ENCODE measurements at places on chromosomes 6 and 20.

DNA sequence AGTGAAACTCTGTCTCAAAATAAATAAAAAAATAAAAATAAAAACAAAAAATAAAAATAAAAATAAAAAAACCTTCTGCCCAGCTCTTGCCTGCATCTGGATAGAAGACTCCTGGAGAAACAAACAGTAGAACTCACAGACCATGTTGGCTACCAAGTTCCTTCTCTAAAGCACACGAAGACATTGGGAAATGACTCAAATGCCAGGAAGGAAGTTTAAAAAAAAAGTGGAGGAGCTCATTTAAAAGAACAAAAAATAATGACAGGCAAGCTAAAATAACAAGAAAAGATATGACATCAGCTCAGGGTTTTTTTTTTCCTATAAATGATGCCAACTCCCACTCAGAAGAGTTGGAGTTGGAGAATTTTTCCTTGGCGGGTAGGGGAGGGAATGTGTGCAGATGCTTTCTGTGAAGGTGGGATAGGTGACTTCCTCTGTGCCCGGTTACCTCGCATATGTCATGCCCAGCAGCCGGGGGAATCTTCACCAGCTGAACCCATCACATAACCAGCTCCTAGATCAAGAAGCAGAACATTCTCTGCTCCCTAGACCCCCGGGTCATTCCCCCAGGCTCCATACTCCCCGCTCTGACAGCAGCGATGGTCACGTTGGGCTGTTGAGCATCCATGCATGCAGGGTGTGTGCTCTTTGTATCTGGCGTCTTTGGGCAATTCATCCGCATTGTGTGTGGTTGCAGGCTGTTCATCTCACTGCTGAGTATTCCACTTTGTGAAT, 17.3 kb upstream of the CD93 start:
- H3K4me1 ChIP-seq, result no peaks in the 10 kb centered on the region
- no peak overlapping the region for H3K4me3 ChIP-seq
- DNase-seq, result no peak
- H3K27ac ChIP-seq, result no peak overlapping the region

DNA sequence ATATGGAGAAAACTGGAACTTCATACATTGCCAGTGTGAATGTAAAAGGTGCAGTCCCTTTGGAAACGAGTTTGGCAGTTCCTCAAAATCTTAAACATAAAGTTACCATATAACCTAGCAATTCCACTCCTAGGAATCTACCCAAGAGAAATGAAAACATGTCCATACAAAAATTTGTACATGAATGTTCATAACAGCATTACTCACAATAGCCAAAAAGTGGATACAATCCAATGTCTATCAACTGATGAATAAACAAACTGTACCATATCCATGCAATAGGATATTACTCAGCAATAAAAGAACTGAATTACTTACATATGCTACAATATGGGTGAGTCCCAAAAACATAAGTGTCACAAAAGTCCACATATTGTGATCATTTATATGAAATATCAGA, 48.7 kb upstream of the ERVFRD-1 start:
- no peak overlapping the region for H3K4me3 ChIP-seq
- no peak for DNase-seq
- H3K36me3 ChIP-seq, result no peaks in the 10 kb centered on the region
- peaks cover 14% of the 10 kb centered on the region for H3K4me1 ChIP-seq

DNA sequence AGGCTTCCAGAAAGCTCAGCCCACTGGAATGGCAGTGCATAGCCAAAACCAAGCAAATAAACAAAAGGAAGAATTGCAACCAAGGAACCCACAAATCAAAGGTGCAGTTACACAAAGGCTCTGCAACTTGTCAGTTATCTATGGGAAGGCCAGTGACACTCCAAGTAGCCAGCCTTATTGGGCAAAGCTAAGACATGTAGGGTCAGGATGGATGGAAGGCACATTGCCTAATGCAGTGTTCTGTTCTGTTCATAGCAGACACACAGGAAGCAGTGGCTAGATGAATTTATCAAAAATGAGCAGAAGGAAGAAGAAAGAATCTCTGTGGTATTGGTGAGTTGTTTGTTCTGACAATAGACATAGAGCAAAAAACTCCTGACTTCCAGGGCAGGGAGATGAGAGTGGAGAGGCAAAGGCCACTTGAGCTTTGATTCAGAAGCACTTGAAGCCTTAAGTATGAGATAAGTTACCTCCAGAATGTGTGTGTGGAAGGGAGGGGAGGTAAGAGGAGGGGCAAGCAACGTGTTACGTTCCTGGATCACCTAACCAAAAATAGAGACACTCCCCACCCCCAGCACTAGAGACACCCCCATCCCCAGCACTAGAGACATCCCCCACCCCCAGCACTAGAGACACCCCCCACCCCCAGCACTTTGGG, 57.9 kb upstream of the AKAP12 start:
- H3K4me1 ChIP-seq, result no peaks in the 10 kb centered on the region
- no peak overlapping the region for H3K27ac ChIP-seq
- H3K36me3 ChIP-seq, result no peaks in the 10 kb centered on the region
- no peak for DNase-seq
- peaks cover 7% of the 10 kb centered on the region for H3K27me3 ChIP-seq

DNA sequence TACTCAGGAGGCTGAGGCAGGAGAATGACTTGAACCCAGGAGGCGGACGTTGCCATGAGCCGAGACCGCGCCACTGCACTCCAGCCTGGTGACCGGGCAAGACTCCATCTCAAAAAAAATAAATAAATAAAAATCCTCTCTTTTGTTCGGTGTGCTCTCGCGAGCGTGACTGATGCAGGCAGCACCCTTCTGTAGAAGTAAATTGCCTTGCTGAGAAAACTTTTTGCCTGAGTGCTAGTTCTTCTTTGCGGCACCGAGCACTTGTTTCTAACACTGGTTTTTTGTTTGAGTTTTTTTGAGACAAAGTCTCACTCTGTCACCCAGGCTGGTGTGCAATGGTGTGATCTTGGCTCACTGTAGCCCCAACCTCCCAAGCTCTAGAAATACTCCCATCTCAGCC, 30.5 kb downstream of the PLN start:
- no peak for DNase-seq
- H3K27ac ChIP-seq, result no peak overlapping the region
- no peaks in the 10 kb centered on the region for H3K4me1 ChIP-seq
- peaks cover 87% of the 10 kb centered on the region for H3K36me3 ChIP-seq
- H3K27me3 ChIP-seq, result no peaks in the 10 kb centered on the region

GRCh38 chr6:120260636-120261035, 911.1 kb upstream of the MAN1A1 start:
- no peak overlapping the region for H3K4me3 ChIP-seq
- H3K4me1 ChIP-seq, result no peaks in the 10 kb centered on the region
- H3K27ac ChIP-seq, result no peak overlapping the region
- H3K36me3 ChIP-seq, result no peaks in the 10 kb centered on the region
- DNase-seq, result no peak

DNA sequence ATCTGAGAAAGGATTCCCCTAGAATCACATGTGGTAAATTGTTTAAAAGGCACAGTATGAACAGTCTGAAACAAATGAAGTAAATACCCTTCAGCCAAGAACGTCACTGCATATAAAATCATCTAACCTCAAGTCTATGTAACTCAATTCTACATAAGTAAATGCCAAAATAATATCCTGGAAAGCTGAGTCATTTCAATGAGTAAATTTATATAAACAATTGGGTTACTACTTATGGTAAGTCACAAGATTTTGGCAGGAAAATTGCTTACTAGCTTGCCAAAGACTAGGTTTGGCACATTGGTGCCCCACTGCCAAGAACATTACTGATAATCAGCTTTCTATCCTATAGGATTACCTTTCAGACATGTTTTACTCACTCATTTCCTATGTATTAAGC, 8.4 kb downstream of the GMDS start:
- H3K36me3 ChIP-seq, result peaks cover 6% of the 10 kb centered on the region
- peaks cover 16% of the 10 kb centered on the region for H3K4me1 ChIP-seq
- no peaks in the 10 kb centered on the region for H3K27me3 ChIP-seq

GRCh38 chr20:58246346-58246745, 17.9 kb upstream of the ANKRD60 start:
- H3K4me1 ChIP-seq, result peaks cover 4% of the 10 kb centered on the region
- DNase-seq, result no peak
- H3K27me3 ChIP-seq, result no peaks in the 10 kb centered on the region
- no peak overlapping the region for H3K27ac ChIP-seq

DNA sequence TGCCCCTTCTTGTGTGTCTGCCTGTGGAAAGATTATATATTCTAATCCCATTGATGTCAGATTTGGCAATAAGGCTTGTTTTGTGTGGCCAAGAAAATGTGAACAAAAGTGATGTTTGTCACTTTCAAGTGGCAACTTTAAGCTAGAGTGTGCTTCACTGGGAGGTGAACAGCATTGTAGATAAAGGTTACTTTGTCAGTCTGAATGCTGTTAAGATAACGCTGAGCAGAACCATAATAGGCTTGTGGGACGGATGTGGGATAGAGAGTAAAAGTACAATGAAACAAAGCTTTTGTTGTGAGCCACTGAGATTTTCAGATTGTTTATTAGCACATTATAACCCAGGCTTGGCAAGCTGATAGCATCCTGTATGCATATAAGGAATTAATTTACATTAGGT, 303.8 kb upstream of the MAN1A1 start:
- no peak overlapping the region for H3K27ac ChIP-seq
- peaks cover 4% of the 10 kb centered on the region for H3K27me3 ChIP-seq
- peaks cover 4% of the 10 kb centered on the region for H3K4me1 ChIP-seq
- no peak overlapping the region for H3K4me3 ChIP-seq

DNA sequence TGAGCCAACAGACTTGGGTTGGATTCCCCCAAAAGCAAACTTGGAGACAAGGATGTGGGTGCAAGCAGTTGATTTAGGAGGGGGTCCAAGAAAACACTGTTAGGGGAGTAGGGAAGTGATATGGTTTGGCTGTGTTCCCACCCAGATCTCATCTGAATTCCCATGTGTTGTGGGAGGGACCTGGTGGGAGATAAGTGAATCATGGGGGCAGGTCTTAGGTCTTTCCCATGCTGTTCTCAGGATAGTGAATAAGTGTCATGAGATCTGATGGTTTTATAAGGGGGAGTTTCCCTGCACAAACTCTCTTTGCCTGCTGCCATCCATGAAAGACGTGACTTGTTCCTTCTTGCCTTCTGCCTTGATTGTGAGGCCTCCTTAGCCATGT, 542.6 kb downstream of the DHX35 start:
- no peak overlapping the region for H3K27ac ChIP-seq
- no peaks in the 10 kb centered on the region for H3K36me3 ChIP-seq
- H3K4me3 ChIP-seq, result no peak overlapping the region
- DNase-seq, result no peak

DNA sequence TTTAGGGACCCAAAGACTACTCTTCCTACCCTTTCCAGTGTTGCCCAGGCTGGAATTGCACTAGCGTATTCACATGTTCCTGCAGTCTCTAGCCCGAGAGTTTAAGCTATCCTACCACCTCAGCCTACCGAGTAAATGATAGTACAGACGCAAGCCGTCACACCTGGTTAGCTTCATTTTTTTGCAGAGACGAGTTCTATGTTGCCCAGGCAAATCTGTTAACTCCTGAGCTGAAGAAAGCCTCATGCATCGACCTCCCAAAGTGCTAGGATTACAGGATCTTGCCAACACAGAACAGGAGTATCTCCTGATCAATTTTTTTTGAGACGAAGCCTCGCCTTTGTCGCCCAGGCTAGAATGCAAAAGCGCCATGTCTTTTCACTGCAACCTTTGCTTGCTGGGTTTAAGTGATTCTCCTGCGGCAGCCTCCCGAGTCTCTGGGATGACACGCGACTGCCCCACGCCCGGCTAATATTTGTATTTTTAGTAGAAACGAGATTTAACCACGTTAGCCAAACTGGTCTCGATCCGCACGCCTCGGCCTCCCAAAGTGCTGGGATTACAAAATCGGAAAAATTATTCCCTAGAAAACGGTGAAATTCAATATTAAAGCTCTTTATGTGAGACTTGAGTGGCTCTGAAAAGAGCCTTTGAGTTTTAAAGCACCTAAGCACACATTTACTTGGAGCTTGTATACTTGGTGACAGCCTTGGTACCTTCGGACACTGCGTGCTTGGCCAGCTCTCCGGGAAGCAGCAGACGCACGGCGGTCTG, 128.5 kb downstream of the HFE start:
- H3K4me1 ChIP-seq, result peaks cover 39% of the 10 kb centered on the region
- no peaks in the 10 kb centered on the region for H3K27me3 ChIP-seq
- H3K36me3 ChIP-seq, result no peaks in the 10 kb centered on the region
- H3K27ac ChIP-seq, result no peak overlapping the region

GRCh38 chr6:151293688-151294016, 53.9 kb downstream of the AKAP12 start:
- H3K36me3 ChIP-seq, result no peaks in the 10 kb centered on the region
- H3K4me3 ChIP-seq, result no peak overlapping the region
- H3K27ac ChIP-seq, result no peak overlapping the region
- DNase-seq, result no peak
- peaks cover 51% of the 10 kb centered on the region for H3K27me3 ChIP-seq
- peaks cover 18% of the 10 kb centered on the region for H3K4me1 ChIP-seq

GRCh38 chr6:116714296-116714695, 33.3 kb downstream of the KPNA5 start:
- peaks cover 51% of the 10 kb centered on the region for H3K36me3 ChIP-seq
- no peaks in the 10 kb centered on the region for H3K4me1 ChIP-seq
- H3K27me3 ChIP-seq, result no peaks in the 10 kb centered on the region
- no peak for DNase-seq
- no peak overlapping the region for H3K27ac ChIP-seq

DNA sequence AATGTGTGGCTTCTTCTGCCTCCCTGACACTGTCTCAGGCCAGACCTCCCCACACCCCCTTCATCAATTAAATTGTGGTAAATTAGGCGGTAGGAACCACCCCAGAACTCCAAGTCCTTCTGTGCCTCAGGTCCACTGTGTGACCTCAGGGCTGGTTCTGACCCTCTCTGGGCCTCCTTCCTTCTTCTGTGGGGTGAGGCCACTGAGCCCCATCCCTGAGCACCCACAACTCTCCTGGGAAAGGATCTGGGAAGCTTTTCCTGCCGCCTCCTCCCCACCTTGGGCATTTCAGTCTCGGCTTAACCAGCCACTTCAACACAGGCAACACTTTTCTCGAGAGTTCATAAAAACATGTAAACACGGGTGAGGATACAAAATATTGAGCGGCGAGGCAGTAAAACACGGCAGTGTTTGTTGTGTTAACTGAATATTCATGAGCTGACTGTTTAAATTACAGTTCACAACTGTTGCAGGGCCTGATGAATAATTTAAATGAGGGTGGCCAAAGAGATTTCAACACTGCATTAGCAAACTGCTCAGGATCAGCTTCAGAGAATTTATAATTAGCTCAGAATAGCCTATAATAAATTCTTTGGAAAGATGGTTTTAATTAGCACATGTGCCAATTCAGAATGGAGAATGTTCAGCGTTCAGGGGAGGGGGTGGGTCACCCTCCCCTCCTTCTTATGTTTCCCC, 112.1 kb downstream of the TOX2 start:
- H3K27me3 ChIP-seq, result peaks cover 62% of the 10 kb centered on the region
- H3K27ac ChIP-seq, result no peak overlapping the region
- H3K4me3 ChIP-seq, result no peak overlapping the region
- peaks cover 31% of the 10 kb centered on the region for H3K4me1 ChIP-seq
- no peak for DNase-seq
- H3K36me3 ChIP-seq, result peaks cover 6% of the 10 kb centered on the region

GRCh38 chr6:44000164-44000842, 126.9 kb downstream of the MRPL14 start:
- peak; percentile 62 for DNase-seq
- peak overlapping the region; percentile 84 for H3K27ac ChIP-seq
- peak overlapping the region; percentile 61 for H3K4me3 ChIP-seq
- H3K36me3 ChIP-seq, result no peaks in the 10 kb centered on the region
- H3K27me3 ChIP-seq, result peaks cover 18% of the 10 kb centered on the region
